ENCODE measurements at places on chromosomes 6 and 20. TPM values are rescaled to one million over a fixed set of nuclear protein-coding genes. Genes with fewer than 3 reads are reported as not detected.

The CYP39A1 gene
- 3.5 TPM for total RNA-seq

The HLA-B gene
- total RNA-seq, result 562 TPM

The IPCEF1 gene
- 3.2 TPM for total RNA-seq

The NKAPL gene
- 1.4 TPM for total RNA-seq

The AK9 gene
- 12.9 TPM for total RNA-seq

The MPIG6B gene
- total RNA-seq, result 0.26 TPM

The BCAS1 gene
- total RNA-seq, result 67.2 TPM

The SOX4 gene
- 30.3 TPM for total RNA-seq

The FUT9 gene
- total RNA-seq, result 6.7 TPM

DNA sequence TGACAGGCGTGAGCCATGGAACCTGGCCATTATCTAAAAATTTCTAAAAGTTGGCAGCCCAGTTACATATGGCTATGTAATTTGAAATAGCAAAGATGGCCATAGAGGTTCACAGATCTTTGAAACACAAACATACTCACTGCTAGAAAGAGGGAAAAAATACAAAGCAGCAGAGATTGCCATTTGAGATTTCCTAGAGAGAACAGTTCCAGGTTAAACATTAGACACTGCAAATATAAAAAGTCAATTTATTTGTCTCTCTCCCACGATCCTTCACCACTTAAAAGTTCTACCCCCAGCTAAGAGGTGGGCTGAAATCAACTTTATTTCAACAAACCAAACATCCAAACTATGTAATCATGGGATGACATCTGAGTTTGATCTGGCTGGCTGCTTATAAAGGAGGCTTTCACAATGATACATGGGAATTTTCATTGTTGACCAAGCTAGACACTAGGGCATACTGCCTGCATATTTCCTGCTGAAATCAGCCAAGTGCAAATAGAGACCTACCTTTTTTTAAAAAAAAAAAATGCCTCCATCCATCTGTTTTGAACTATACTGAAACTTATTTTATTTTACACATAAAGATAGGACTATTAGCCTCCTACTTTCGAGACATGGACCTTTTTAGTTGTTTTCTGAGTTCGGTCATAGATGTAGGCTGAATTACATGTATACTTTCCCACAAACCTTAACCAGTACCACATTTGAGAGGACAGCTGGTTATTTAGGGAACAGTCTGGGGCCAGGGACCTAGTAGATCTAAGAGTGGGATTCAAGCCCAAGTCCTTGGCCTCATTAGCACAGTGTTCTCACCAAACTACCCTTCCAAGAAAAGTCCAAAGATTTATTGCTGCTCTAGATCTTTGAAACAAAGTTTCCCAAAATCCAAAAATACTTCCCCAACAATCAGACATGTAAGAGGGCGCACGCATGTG, 16.6 kb downstream of the DCDC2 start:
- no peak for DNase-seq

- no peak for DNase-seq
These were observed 690.2 kb upstream of the NRSN1 start for GRCh38 chr6:23435798-23436197.

DNA sequence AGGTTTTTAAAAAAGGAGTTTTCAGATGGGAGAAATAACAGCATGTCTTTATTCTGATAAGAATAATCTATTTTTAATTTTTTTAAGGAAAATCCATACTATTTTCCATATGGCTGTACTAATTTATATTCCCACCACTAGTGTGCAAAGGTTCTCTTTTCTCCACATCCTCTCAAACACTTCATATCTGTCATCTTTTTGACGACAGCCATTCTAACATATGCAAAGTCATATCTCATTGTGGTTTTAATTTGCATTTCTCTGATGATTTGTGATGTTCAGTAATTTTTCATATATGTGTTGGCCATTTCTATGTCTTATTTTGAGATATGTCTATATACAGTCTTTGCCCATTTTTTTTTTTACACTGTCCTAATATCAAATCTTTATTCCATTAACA, 280.6 kb upstream of the RUNX2 start:
- DNase-seq, result no peak

DNA sequence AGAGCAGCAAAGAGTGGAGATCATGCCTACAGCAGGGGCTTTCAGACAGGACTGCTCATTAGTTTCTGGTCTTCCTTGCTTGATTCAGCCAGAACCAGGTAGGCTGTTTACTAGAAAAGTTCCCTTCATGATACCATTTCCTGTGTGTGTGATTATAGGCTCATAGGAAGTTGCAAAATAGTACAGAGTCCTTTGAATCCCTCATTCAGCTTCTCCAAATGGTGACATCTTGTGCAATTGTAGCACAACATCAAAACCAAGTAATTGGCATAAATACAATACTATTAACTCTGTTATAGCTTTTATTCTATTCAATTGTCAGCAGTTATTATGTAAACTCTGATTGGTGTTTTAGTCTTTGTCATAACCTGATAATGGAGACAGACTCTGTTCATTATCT, 347.3 kb upstream of the CDH4 start:
- no peak for DNase-seq

DNA sequence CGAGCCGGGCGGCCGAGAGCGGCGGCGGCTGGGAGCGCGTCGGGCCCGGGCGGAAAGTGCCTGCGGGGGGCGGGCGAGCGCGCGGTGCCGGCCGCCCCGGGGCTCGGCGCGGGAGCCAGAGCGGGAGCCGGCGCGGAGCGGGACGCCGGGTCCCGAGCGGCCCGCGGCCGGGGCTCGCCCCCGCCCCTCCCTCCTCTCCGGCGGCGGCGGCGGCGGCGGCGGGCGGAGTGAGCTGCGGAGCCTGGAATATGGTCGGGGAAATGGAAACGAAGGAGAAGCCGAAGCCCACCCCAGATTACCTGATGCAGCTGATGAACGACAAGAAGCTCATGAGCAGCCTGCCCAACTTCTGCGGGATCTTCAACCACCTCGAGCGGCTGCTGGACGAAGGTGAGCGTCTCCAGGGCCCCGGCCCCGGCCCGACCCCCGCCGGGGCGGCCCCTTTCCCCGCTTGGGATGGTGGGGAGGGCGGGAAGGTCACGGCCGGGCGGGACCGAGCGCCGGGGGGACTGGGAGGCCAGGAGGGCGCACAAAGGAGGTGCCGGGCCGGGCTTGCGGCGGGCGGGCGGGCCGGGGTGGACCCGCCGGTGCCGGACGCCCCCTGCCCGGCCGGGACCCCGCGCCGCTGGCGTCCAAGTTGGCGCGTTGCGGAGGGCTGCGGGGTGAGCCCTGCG, 565 bp downstream of the QKI start:
- no peak for DNase-seq

GRCh38 chr20:52649727-52650126, 322.4 kb upstream of the TSHZ2 start:
- DNase-seq, result no peak

DNA sequence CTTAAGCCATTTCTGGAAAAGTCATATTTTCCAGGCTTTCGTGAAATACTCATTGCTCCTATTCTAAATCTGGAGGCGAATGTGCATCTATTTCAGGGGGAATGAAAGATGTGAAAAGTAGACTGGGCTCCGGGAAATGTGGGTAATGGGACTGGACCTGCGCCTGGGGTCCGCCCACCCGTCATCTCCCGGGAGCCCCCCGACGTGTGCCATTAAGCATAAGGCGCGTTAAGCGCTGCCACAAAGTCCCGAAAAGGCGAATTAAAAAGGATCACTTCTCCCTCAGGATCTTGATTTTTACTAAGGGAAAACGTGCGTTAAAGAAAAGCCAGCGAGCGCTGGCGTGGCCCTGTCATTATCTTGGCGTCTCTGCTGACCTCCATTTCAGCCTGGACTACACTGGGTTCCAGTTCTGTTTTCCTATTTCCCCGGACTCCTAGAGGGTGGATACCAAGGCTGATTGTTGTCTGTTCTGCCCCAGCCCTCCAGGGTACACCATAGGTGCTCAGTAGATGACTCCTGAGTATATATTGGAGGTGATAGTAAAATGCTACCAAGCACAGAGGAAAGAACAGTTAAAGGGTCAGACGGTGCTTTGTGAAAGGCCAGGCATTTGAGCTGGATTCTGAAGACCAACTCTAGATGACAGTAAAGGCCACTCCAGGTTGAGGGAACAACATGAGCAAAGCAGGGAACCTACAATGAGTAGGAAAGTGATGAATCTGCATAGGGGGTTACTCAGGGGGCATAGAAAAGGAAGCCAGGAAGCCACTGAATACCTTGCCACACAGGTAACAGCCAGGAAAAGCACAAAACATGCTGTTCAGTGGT, 89.2 kb upstream of the ARID1B start:
- DNase-seq, result no peak

- DNase-seq, result no peak
These were observed 597 bp downstream of the ADA start for GRCh38 chr20:44650771-44651433.

- DNase-seq, result no peak
These were observed 431.0 kb upstream of the GJE1 start for GRCh38 chr6:141701732-141702131.

GRCh38 chr6:133526436-133526835, 285.3 kb downstream of the EYA4 start:
- no peak for DNase-seq

DNA sequence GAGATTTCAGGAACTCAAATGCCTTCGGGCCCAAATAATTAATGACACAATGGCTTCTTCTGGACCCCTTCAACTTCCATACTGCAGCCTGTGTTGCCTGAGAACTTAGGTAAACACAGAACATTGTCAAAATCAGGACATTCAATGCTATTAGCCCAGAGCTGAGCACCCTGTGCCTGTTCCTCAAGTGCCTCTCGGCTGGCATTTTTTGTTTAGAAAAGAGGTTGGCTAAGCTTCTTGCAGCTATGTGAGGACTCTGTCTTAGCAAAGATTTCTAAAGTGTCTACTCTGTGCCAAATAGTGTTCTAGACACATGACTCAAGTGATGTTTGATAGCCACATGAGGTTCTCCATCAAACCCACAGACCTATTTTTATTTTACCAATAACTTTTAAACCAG, 289.3 kb upstream of the ARID1B start:
- DNase-seq, result no peak

- DNase-seq, result no peak
These were observed 117.5 kb downstream of the SCML4 start for GRCh38 chr6:107706516-107707115.

DNA sequence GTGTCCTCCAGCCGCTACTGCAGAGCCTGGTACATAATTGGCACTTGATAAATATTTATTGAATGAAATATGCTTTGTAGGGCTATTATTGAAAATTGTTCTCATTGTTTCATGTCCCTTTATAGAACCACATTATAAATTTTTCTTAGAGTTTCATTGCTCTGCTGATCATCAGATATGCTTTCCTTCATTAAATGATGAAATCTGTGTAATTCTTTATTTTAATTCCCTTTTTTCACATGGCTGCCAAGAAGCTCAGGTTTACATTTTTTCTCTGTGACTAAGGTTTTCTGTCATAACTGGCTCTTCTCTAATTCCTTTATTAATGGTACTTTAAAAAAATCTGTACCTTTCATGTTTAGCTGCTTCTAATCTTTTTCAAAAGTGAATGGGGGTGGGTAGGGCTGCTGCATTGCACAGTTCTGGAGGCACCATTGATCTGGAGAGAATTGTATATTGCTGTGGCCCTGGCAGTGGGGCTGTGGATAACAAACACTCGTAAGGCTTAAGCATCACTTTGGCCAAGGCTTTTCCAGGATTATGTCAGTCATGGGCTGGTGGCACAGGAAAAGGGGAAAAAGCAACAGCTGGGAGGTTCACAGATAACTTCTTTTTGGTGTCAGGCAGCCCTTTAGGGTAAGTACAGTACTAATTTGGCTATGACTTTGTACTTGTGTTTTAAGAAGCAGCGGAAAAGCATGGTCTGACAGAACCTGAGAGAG, 43.8 kb downstream of the ARFGEF2 start:
- no peak for DNase-seq

- DNase-seq, result no peak
These were observed 15.6 kb upstream of the CCN6 start for GRCh38 chr6:112038268-112038667.

DNA sequence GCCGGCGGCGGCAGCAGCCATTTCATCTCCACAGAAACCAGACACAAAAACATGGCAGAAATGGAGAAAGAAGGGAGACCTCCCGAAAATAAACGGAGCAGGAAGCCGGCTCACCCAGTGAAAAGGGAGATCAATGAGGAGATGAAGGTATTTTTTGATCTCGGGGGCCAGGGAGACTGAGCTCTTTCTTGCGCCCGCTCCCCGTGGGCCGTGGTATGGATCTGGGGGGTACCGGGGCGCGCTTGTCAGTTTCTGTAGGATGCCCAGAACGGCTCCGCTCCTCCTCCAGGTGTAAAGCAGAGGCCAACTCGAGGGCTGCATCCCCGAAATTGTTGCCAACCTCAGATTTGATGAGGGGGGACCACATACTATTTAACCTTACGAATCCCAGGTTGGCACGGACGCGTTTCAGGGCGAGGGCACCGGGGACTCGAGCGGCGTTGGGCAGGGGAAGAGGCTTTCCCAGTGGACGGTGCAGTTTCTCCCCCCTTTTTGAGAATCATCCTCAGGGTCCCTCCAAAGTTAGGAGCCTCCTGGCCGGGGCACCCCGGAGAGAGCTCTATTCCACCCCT, 735 bp downstream of the SOBP start:
- no peak for DNase-seq

GRCh38 chr6:33163540-33163939, 28.7 kb downstream of the COL11A2 start:
- DNase-seq, result no peak

- no peak for DNase-seq
These were observed 390.8 kb downstream of the GJA1 start for GRCh38 chr6:121826156-121826810.

DNA sequence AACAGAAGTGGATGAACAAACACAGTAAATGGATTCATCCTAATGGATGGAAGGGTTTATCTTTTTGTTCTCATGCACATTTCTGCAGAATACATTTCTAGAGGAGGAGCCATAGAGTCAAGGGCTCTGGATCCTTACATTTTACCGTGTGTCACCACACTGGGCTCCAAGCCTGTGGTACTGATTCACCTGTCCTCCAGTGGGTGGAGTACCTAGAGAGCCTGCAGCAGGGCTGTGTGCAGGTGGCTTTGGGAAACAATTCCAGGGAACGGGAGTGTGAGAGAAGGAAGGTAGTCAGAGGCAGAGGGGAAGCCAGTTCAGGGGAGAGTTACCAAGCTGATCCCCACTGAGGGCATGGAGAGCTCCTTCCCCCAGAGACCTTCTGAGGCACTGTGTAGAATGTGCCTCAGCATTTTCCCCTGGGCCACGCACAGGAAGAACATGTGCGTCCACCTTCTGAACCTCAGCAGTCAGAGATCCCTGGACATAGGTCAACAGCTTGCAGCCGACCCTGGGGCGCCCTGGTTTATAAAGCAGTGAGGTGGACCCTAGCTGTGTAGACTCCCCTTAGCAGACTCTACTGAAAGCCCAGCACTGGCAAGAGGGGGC, 85.3 kb upstream of the SLC22A23 start:
- no peak for DNase-seq
